ENCODE measurements at places on chromosomes 11 and 22.

DNA sequence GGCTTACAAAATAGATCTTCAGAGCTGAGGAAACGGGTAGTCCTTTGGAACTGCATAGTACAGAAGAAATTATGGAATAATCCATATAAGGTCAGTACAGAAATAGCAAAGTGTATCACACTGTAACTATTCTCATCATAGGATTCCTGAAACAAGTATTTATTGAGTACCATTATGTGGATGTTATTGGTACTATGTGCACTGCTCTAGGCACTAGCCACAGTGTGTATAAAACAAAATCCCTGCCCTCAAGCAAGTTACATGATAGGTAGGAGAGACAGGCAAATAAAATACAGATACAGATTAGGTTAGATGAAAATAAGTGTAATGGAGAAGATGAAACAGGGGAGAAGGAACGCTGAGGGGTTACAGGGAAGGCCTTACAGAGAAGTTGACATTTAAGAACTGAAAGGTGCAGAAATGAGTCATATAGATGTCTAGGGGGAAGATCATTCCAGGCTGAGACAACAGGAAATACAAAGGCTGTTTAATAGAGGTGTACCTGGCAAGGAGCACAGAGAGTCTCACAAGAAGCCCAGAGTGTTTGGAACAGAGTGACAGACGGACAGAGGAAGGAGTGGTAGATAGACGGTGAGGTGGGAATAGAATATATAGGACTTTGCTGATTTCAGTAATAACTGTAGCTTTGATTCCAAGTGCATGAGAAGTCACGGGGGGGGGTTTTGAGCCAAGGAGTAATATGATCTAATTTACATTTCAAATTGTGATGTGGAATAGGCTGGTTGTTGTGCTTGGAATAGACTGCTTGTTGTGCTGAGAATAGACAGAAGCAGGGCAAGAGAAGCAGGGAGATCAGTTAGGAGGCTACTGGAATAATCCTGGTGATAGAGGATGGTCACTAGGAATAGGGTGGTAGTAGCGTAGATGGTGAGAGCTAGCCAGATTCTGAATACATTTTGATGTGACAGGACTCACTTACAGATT lies 13.7 kb downstream of the RNF141 start:
- DNase-seq: no peak

DNA sequence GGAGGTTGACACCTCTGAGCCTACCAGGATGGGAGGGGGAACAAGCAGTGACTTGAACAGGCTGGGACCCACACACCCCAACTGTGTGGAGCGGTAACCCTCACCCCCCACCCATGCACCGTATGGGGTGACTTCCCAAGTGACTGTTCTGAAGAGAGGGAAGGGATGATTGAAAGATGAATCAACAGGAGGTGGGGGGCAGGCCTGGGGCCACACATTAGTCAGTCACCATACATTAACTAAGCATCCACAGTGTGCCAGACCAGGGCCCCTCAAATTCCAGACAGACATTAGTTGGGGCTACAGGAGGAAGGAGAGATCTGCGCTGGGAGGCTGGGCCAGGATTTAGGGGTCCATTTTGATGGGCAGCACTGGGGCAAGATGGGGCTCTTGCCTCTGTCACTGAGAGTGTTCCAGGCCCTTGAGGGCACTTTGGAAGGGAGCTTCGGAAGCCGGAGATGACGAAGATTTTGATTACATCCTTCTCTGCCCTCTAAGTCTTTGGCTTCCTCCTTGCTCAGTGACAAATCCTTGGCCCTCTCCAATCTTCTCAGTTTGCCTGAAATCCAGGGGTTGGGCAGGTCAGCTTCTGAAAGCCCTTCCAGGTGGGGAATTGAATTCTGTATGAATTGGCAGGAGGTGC lies 966 bp downstream of the SMTN start:
- no peak for DNase-seq

GRCh38 chr11:134541951-134542350 lies 129.9 kb upstream of the B3GAT1 start:
- DNase-seq: no peak

DNA sequence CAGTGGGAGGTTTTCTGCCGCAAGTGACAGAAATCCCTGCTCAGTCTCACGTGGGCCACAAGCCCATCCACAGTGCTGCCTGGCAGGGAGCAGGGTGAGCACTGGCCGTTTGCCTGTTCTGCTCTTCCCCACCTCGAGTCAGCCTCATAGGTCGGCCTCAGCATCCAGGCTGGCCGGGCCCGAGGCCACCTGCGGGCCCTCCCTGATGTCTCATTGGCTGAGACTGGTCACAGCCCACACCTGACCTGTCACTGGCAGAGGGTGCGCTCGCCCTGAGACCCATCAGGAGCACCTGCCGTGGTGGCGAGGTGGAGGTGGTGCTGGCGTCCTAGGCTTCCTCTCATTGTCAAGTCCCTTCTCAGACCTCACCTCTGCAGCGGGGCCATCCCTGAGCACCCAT lies 72.1 kb downstream of the ELFN2 start:
- no peak for DNase-seq

GRCh38 chr11:15714641-15715399 lies 600.1 kb downstream of the INSC start:
- no peak for DNase-seq

GRCh38 chr11:106959800-106960199 lies 58.5 kb downstream of the GUCY1A2 start:
- no peak for DNase-seq

- DNase-seq: no peak
Observed at GRCh38 chr11:128285321-128285720, 302.0 kb downstream of the ETS1 start.

DNA sequence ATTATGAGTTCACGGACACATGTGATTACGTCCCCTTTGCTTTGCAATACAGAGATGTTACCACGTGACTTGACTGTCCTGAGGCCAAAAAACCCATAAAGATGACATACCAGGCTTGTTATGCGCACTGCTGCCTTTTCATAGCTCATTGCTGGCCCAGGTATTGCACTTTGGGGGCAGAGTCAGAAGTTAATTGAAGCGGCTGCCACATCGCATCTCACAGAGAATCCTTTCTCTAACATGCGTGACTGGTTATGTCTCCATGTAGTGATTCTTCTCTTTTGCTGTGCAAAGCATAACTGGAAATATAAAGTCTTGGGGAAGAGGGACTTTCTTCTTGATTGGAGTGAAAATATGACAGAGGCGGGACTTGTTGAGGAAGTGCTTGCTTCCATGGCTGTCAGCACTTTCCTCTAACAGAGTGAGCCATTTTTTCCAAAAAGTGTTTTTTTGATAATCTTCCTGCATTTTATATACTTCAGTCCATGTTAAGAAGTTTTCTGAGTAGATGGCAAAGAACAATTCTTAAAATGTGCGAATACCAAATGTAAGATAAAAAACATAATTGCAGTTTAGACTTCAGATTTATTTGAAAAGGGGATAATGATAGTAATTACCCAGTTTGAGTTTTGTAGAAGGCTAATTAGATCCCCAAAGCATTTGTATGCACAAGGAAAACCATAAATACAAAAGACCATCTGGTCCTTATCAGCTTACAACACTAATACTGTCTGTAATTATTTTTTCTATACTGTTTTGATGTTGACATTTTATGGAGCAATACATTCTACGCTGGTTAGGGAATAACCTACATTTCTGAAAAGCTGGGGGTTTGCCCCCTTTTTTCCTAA lies 324.6 kb upstream of the MTNR1B start:
- no peak for DNase-seq

DNA sequence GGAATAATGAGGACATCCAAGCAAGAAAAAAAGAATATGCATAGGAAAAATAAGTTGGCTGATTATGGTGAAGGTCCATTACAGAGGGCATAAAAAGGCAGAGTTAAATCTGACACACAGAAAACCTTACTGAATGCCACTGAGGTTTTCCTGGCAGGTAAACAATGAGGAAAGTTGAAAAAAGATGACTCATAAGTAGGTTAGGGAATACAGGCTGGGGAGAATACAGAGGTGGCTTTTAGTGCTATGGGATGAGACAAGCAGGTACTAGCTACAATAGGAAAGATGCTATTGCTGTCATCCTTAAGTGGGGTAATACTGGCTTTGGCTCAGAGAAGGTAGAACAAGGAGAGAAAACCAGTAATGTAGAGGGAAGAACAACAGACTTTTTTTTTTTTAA lies 44.7 kb downstream of the CSTF3 start:
- no peak for DNase-seq

DNA sequence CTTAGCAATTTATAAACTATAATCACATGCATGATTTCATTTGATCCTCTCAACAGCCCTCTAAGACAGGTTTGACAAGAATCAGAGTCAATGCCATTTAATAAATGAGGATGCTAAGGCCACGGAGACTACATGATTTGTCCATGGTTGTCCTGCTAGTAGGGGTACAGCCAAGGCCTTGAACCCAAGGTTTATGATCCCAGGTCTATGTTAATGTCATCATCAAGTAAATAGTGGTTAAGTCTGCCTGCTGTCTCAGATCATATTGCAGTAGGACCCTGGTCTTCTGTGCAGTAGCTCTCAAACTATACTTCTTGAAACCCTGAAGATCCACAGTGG lies 17.7 kb upstream of the SYTL2 start:
- DNase-seq: no peak

DNA sequence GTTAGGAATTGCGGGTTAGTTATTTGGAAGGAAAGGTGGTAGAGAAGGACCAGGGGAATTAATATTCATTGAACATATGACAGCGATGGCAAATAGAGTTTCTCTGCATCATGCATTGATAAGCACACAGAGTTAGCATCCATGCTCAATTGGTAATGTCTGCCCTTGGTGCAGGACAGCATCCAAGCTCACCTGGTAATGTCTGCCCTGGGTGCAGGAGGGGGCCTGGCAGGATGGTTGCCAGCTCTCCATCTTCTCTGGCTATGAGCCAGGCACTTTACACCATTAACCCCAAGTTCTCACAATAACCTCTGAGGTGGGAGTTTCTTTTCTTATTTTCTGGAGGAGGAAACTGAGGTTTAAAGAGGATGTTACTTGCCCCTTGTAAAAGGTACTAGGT lies 50.4 kb upstream of the RBFOX2 start:
- no peak for DNase-seq

GRCh38 chr11:65113361-65113756 lies 1.7 kb downstream of the TM7SF2 start:
- no peak for DNase-seq

DNA sequence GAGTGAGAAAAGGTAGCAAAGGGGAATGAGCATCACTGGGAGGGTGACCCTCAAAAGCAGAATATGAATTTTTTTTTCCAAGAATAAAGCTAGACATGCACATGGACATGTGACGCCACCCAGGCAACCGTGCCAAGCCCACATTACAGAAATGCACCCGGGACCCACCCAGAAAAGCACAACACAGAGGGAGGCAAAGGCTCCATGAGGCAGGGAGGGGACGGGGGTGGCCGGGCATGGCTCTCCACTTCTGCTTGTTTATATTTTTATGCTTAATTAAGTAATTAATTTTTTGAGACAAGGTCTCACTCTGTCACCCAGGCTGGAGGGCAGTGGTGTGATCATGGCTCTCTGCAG lies 1524.3 kb downstream of the BRD1 start:
- DNase-seq: no peak

- DNase-seq: no peak
Observed at GRCh38 chr11:134235399-134235798, 10.9 kb downstream of the VPS26B start.

DNA sequence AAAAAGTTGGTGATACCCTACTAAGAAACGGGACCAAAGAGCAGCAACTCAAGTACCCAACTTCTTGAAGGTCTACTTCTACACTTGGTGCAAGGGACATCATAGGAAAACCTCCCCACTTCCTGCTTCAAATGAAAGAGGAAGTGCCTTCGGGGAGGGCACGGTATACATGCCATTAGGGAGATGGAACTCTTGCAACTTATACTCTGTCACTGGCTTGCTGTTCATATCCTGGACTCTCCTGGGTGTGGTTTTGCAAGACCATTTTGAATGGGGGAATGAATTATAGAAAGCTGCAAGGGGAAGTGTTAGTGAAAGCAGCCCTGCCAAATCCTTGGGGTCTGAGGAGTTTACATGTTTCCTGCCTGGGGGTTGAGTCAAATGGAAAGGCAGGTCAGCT lies 41.9 kb downstream of the CSNK2A3 start:
- no peak for DNase-seq

DNA sequence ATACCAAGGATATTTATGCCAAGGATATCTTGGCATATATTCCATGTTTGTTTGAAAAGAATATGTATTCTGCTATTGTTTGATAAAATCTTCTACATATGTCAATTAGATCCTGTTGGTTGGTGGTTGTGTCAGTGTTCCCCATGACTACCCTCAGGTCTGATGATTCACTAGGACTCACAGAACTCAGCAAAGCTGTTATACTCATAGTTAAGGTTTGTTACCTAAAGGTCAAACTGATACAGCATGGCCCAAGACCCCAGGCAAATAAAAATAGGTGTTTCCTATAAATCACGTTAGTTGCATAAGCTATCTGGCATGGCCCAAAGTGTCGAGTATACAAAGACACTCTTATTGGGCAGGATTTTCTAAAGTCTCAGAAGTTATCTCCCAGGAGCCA lies 30.2 kb upstream of the B3GNT6 start:
- no peak for DNase-seq

- DNase-seq: peak; percentile 21
Observed at GRCh38 chr22:46267431-46268279, at the start of gene TTC38. TSS of gene TTC38 (plus strand) at chr22:46268008. CDS start at chr22:46268040, 32 bp downstream.

DNA sequence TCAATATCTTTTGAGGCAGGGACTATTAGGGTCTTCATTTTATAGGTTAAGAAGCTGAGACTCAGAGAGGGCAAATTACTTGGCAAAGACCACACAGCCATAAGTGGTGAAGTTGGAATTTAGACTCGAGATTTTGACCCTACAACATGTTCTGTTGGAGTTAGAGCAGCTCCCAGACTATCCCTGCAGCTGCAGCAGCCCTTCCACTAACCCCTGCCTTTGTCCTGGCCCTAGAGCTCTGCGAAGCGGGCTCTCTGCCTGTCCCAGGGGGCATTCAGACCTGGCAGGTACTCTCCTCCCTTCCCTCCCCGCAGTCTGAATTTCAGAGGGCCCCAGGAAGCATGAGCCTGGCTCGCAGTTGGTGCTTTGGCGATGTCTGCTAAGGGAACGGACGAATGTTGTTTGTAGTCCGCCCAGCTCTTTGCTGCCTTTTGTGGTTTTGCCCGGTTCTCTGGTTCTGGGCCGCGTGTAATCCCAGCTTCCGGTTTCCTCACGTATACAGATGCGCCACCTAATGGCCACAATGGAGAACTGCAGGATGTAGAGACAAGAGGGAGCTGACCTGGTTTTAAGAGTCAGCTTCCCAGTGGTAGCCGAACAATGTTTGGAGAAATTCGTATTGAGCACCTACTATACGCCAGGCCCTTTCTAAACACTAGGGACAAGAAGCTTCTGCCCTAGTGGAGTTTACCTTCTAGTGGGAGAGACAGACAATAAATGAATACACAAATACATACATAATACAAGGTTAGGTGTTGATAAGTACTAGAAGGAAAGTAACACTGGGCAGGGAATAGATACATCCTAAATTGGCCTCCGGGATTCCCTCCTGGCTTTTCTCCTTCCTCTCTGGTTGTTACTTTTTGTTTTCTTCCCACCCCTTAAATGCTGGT lies 125.2 kb downstream of the ST3GAL4 start:
- DNase-seq: peak; percentile 37

GRCh38 chr22:36368359-36368983 lies 19.3 kb downstream of the MYH9 start:
- DNase-seq: no peak

GRCh38 chr11:126148317-126148716 lies 63.1 kb downstream of the RPUSD4 start:
- DNase-seq: no peak

GRCh38 chr11:63536669-63537292 lies at the start of gene PLAAT4:
TSS of gene PLAAT4 (plus strand) at chr11:63536808. CDS start at chr11:63536869, 61 bp downstream.
- no peak for DNase-seq

- DNase-seq: no peak
Observed at GRCh38 chr11:32713496-32713895, 81.0 kb downstream of the CCDC73 start.

GRCh38 chr11:10864688-10865087 lies 6.8 kb upstream of the ZBED5 start:
- DNase-seq: no peak

All from activated T-helper 1 cell treated with anti-CD3 and anti-CD28 coated beads, Interleukin-2, amount 50 U/mL, for 16 hours (primary cell).